PC-3 (cell line): ENCODE measurements at places on chromosomes 4 and X.

- DNase-seq: no peak
Observed at GRCh38 chrX:9789555-9789954, 3.3 kb downstream of the SHROOM2 start.

DNA sequence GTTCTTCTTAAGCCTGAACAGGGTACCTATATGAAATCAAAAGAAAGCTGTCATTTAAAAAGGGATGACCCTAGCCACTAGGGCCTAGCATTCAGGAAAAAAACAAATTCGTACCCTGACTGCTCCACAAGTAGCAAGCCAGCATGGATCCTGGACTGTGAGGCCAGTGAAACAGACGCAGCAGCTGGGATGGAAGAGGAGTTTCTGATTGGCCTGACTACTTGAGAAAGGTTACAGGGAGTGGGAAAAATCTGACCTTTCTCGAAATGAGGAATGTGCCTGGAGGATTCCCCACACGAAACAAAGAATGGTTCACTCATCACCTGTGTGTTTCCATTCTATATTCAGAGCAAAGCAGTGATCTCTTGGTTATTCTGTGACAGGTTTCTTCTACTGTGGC, 87.6 kb upstream of the JADE1 start:
- no peak for DNase-seq

- DNase-seq: peak; percentile 6
Observed at GRCh38 chrX:120522820-120523219, 37.9 kb downstream of the CUL4B start.

DNA sequence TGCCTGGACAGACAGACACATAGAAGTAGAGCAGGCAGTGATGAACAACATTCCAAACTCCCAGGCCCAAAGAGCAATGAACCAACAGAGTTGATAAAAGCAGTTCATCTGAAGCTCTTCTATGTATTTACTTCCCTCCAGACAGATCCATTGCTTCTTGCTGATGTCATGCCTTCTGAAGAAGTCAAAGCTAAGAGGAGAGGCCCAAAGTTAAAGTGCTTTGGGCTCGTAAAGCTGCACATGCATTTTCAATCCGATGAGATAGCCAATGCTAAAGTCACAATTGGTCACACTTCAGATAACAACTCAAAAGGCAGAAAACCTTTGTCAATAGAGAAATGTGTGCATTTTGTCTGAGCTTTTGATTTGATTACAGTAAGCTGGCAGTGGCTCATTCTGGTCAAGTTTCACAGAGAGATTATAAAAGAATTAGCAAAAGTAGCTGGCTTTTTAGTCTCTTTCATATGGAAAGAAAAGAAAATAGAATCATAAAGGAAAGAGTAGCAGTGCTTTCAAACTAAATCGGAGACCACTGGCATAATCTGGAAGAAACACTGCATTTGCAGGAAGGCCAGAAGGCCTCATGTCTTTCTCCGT, 82.0 kb downstream of the GPC4 start:
- no peak for DNase-seq

DNA sequence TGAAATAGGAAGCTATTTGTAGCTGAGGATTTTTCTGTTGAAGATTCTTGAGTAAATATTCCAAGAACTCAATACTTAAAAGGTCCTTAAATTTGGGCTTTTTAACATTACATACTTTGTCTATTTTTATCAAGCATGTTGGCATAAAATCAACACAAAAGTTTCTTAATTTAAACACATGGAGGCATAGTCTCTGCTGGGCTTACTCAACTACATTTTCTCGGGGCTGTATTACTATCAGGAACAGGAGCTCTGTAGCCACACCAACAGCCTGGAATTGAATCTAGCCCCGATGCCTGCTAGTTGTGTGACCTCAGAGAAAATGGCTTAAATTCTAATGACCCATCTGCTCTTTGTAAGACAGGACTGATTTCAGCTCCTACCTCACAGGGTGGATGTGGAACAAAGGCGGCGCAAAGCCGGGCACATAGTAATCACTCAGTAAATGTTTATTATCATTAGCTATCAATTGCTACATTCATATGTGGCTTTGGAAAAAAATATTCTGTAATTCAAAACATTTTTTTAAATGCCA, 207.0 kb downstream of the NSUN7 start:
- no peak for DNase-seq

DNA sequence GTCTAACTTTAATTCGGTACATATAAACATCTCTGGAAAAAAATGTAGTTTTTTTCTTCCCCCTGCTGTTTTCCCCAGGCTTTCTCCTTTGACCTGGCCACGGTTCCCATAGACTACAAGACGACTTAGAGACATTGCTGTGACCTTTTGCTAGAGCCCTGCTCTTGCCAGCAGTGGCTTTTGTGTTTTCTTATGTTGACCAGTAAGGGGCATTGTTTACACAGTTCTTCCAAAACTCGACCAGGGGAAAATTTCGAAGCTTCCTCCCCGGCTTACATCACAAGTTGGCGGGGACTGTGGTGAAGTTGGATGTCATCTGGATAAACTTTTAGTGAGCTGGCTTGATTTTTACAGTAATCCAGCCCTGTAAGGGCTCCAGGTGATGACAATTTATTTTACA, 9.3 kb downstream of the CCDC160 start:
- DNase-seq: peak; percentile 34

DNA sequence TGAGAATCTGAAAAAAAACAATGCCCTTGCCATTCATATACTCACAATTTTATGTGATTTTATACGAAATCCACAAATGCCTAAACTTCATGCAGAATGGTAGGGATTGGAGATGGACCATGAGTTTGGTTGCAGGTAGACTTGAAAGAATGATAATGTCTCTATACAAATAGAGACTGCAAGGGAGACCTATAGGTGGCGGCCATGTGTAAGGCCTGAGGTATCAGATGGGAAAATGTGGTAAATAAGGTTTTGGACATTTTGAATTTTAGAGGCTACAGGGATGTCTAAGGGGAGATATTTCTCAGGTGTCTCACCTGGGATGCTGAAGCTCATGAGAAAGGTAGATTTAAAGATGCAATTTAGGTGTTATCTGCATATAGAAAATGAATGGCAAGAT, 78.0 kb downstream of the GABRB1 start:
- no peak for DNase-seq

- DNase-seq: peak; percentile 41
Observed at GRCh38 chrX:138026211-138026610, 460.3 kb downstream of the ZIC3 start.

DNA sequence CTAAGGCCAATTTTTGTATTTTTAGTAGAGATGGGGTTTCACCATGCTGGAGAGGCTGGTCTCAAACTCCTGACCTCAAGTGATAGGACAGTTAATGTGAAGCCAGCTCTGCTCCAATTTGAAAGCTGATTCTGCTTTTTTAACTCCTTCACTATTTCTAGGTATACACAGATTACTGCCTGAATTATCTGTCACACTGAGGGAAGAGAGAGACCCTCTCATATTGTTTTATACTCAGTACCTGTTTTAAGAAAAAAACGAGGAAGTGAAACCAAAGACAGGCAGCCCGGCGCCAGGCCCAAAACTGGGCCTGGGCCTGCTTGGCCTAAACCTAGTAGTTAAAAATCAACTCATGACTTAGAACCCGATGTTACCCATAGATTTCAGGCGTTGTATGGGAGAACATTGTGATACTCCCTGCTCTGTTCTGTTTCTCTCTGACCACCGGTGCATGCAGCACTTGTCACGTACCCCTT, 1601.5 kb upstream of the PCDH10 start:
- DNase-seq: no peak

DNA sequence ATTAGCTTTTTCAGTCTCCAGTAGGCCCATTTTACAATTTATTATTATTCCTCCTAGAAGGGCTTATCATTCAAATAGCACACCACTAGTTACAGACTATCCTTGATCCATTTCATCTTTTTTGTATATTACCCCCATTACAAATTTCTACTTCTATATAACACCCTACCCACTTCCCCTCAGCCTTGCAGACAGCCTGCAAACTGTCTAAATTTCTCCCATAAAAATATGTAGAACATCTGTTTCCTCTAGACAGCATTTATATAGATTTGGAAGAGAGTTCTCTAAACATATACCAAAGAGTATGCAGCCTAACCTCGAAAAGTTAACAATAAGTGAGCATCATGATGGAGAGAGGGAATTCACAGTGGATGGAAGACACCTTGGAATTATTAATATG, 30.8 kb downstream of the COMMD8 start:
- no peak for DNase-seq

- DNase-seq: no peak
Observed at GRCh38 chr4:104615926-104616325, 121.2 kb upstream of the CXXC4 start.

DNA sequence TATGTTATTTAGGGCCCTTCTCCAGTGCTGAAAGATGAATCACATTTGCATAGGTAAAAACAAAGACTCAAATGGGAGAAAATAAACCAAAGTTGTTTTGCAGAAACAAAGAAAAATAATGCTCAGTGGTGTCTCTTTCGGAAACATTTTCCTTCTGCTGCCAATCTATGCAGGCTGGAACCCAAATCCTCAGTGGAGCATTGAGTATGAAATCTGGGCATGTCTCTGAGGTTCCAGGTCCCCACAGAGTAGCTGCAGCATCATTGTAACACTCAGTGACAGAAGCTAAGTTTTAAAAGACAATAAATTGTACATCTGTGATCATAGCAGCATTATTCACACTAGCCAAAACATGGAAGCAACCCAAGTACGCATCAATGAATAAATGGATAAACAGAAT, 303.6 kb downstream of the FBXW7 start:
- no peak for DNase-seq

DNA sequence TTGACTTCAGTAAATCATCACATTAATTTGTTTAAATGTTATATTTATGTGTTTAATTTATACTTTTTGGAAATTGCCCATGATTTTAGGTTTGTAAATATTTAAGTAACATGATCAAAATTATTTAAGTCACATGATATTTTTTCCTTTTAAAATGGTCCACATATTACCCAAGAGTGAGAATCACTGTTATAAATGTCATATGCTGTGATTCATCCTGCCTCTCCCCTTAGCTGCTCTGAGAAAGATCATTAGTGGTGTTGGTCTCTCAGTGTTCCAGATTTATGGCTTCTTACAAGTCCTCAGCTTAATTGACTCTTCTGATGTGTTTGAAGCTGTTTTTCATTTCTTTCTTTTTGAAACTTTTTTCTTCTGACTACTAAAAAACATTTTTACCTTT, 70.1 kb downstream of the SPANXN4 start:
- DNase-seq: no peak

- no peak for DNase-seq
Observed at GRCh38 chr4:141121768-141122454, 11.4 kb downstream of the RNF150 start.

DNA sequence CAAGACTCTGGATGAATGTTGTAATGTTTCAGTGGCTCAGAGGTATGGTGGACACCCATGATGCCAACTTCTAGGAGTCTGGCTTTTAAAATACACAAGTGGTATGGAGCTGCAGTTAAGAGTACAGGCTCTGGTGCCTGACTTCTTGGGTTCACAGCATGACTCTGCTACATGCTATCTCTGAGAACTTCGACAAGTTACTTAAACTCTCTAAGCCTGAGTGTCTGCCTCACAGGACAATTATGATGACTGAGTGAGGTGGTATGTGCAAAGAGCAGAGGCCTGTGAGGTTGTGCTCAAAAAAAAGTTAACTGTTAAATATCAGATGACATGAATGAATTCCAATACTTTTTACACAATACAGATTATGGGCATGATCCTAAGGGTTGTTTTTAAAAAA, 90.9 kb upstream of the SRD5A3 start:
- DNase-seq: no peak

GRCh38 chr4:141676087-141676670, 39.8 kb downstream of the IL15 start:
- DNase-seq: no peak

DNA sequence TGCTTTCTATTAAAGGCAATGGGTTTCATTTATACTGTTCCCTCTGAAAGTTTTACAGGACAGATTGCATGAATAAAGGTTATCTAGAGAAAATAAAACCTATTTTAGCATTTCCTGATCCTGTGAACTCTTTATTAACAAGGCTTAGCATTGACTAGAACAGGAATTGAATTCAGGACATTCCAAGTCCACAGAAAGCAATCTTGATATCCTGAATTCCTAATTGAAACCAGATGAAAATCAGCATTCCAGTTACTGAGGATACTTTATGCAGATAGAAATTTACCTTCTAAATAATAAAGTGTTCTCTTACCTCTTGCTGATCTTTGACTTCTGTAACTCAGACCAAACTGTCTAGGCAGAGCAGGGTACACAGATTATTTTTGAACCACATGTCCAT, 151.4 kb downstream of the ZNF518B start:
- DNase-seq: no peak

- no peak for DNase-seq
Observed at GRCh38 chrX:109679820-109680219, 53.2 kb downstream of the ACSL4 start.

- DNase-seq: no peak
Observed at GRCh38 chr4:40261231-40262076, 64.6 kb downstream of the RHOH start.

DNA sequence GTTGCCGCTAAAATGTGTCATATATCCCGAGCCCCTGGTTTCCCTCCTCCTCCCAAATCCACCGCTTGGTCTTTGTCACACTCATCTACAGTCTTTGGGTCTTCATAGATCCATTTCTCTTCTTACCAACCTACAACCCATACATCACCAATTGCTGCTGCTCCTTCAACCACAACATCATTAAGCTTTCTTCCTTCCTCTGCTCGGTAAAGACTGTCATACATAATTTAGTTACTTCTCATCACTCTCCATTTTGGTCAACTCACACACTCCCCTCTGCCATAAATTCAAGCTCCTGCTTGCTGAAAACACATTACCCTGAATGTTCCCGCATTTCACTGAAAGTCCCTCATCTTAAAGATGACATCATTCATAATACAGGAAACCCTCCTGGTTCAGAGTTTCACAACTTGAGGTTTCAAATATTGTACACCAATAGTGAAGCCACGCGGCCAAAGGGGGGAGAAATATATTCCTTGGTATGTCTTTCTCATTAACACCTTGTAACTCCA, 1.7 kb upstream of the DCTD start:
- DNase-seq: no peak

DNA sequence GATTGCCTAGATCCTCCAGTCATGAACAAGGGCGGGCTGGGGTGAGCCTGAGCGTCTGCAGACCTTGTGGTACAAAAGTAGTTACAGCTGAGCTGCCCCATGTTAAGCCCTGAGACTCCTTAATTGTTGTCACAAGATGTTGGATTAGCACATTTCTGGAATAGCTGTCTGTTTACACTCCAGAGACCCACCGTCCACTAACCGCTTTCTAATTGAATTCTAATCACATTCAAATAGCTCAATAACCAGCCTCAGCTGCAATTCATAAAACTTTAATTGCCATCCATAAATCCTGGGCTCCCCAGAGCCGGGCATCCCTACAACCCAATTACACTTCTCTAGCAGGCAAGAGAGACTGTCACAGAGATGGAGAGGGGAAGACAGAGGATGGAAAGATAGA, 1.6 kb upstream of the GSX2 start:
- DNase-seq: no peak

DNA sequence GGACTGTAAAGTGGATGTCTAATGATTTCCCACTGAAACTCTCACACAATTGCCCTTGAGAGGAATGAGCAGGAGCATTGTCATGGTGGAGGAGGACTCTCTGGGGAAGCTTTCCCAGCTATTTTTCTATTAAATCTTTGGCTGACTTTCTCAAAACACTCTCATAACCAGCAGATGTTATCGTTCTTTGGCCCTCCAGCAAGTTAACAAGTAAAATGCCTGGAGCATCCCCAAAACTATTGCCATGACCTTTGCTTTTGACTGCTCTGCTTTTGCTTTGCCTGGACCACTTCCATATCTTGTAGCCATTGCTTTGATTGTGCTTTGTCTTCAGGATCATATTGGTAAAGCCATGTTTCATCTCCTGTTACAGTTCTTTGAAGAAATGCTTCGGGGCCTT, 120.2 kb upstream of the PDE5A start:
- DNase-seq: no peak

GRCh38 chr4:22486276-22486675, 29.6 kb downstream of the ADGRA3 start:
- no peak for DNase-seq
